ENCODE measurements at places on chromosomes 5 and 9.

- no peak for DNase-seq
These were observed 145.4 kb downstream of the GABBR2 start for GRCh38 chr9:98563212-98563907.

- peak; percentile 89 for DNase-seq
These were observed 83.1 kb downstream of the JMY start for GRCh38 chr5:79318935-79319614.

DNA sequence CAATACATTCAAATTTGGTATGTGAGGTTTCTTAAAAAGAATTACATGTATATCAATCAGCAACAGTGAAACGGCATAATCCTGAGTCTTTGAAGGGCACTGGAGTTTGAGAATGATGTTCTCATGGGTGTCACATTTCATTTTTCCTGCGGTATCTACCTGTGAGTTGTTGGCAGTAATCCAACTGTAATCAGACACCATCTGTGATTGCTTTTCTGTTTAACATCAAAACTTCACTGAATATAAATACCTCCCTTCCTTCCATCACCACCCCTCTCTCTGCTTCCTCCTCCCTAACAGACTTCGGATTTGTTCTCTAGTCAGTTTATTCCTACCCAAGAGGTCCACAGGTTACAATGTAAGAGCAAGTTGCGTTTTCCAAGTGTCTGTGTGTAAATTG is 275.2 kb upstream of the PCSK5 start:
- no peak for DNase-seq

DNA sequence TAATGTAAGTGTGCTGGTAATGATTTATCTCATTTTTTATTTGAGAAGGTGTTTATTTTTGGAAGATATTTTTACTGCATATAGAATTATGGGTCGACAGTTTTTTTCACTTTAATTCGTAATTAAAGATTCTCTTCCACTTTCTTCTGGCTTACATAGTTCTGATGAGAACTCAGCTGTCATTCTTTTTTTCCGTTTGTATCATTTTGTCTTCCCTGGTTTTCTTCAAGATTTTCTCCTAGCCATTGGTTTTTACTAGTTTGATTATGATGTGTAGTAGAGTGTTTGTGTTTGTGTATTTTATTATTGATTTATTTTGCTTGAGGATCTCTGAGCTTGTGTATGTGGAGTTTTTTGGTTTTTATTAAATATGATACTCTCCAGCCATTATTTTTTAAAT is 21.7 kb downstream of the SLF1 start:
- DNase-seq, result no peak

DNA sequence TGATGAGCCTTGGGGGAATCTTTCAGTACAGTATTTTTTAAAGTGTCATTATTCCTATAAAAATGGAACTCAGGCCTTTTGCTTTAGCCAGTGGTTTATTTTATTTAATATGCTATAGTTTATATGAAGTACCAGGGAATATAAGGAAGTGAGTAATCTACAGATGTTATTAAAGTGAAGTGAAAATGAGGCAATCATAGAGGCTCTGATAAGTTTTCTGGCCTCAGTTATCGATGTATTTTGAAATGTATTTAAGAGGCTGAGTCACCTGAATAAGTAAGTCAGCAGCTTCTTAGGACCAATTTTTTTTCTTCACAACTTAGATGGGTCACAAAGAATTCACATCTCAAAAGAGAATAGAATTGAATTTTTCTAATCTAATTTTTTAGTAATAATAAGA is 829.0 kb downstream of the DNAH5 start:
- DNase-seq, result no peak

DNA sequence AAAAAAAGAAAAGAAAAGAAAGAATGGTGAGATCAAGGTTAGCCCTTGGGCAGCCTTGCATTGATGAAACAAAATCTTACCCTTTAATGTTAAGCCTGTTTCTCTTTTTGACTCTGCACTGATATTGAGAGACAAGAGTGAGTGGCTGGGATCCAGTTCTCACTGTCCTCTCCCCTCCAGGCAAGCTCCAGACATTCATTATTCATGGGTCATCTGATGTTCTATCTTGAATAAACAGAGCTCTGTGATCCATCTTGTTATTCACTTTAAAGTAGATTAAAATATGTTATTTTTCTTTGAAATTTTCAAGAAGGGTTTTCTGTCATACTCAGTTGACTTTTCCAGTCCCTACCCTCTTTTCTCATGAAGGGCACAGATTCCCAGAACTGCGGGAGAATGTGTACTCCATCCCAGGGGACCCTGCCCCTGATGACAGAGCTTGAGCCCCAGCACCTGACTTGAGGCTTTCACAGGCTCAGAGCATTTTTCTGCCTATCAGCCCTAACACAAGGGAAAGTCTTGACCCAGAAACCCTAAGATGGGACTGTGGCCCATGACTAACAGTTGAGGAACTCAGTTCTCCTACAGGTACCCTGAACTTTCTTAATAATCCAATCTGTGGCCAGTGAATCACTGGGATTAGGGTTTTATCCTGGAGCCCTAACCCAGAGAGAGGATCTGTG is 24.1 kb downstream of the ACTL7B start:
- peak; percentile 43 for DNase-seq

DNA sequence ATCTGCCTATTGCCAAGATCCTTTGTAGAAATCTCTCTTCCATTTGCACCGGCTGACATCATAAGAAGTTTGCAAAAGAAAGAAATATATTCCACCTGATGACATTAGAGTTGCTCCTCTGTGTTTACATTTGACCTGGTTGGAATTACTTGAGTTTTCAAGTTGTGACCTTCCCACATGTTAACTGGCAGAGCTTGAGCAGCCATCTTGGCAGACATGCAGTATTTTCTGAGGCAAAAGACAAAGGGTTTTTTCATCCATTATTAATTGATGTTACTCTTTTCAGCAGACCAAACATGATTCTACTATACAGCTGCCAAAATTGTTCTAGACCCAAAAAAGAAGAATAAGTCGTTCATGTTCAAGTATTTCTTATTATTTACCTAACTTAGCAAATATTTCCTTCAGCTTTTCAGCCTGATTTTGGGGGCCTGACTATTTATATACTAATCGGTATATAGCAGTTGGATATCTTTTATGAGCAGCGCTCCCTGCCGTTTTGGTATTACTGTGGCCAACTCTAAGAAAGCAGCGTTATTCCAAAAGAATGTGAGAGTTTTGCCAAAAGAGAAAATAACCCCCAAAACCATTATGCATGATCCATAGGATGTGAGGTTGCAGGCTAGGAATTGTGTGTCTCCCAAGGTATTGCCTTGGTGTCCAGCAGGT is 212.9 kb downstream of the PBX3 start:
- no peak for DNase-seq

- DNase-seq, result peak; percentile 93
These were observed 2.5 kb upstream of the ZNF608 start for GRCh38 chr5:124748687-124749594.

GRCh38 chr5:149748471-149749094 is 18.5 kb downstream of the PPARGC1B start:
- DNase-seq, result no peak

GRCh38 chr5:125668884-125669283 is 754.3 kb upstream of the GRAMD2B start:
- no peak for DNase-seq

DNA sequence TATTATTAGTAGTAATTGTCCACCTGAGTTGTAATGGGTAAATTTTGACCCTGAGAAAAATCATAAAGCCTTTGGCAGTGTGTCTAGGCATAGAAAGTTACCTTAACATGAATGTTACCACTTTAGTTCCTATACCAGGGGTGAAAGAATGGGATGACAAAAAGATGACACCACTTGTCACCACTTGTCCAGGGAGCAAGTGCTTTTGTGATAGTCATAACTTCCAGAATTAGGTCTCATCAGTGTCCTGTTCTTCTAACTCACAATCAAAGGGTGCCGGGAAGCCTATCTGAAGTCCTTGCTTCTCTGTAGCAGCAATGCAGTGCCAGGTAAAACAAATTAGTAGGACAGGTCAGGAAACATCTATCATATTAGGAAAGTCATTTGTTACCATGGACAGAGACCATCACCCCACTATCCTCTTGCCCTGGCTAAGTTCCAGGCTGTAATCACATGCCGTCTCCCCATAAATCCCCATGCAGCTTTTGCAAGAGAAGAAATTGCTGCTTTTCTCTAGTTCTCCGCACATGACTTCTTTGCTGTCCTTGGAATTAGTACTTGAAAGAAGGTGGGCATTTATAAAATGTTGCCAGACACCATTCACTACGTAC is 156.5 kb upstream of the SGCD start:
- DNase-seq, result no peak

DNA sequence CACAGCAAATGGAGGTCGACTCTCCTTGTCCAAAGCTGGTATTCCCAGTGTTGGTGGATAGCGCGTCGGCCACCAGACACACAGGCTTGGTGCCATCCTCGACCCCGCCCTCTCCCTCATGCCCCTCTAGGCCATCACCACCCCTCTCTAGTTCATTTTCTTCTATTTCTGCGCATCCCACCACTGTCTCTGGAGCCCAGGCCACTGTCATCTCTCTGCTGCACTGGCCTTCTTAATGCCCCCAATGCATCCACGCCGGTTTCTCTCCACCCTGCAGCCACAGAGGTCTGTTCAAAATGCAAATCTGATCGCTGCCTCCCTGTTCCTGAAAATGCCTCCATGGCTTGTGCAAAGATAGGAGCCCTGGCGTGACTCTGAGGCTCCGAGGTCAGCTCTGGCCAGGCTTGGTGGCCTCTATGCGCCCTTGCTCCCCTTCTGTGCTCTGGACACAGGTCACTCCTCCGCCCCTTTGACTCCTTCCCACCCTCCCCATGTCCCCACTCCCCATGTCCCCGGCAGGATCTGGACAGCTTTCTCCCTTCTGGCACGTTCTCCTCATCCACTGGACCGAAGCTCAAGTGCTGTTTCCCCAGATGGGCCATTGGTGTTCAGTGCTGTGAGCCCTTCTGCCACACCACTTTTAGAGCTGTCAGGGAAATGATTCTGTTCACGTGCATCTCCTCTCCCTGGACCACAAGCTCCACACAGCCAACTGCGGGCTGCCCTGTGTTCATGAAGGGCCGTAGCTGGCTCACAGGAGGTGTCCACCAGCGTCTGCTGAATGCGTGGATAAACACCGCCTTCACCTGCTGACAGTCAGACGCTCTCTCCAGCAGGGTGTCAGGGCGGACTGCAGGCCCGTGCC is 59.5 kb upstream of the RNF130 start:
- DNase-seq, result no peak

- DNase-seq, result peak; percentile 91
These were observed 42.0 kb downstream of the ACO1 start for GRCh38 chr9:32426278-32426939.

All from brain microvascular endothelial cell (primary cell).